ENCODE measurements at places on chromosomes 4 and X.

DNA sequence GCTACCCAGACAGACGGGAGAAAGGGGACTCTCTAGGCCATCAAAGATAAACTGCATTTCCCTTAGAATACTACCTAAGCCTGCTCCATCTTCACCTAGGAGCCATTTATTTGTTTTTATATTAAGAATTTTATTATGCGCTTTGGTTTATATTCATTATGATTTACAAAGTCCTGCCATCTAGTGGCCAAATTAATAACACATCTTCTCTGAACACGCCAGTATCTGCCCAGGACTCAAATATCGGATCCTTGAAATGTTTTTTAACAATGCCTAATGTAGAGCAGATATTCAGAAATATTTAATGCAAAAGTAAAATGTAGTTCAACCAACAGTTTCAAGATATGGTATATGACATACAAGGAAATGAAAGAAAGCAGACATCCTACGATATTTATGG is 20.8 kb upstream of the PRPS2 start:
- DNase-seq, result peak; percentile 14

GRCh38 chr4:7861440-7861881 is 78.2 kb downstream of the AFAP1 start:
- DNase-seq, result peak; percentile 65

- DNase-seq, result no peak
Measured at GRCh38 chr4:44462259-44462658, 13.7 kb upstream of the KCTD8 start.

GRCh38 chr4:87051121-87051713 is 116.4 kb downstream of the AFF1 start:
- peak; percentile 26 for DNase-seq

DNA sequence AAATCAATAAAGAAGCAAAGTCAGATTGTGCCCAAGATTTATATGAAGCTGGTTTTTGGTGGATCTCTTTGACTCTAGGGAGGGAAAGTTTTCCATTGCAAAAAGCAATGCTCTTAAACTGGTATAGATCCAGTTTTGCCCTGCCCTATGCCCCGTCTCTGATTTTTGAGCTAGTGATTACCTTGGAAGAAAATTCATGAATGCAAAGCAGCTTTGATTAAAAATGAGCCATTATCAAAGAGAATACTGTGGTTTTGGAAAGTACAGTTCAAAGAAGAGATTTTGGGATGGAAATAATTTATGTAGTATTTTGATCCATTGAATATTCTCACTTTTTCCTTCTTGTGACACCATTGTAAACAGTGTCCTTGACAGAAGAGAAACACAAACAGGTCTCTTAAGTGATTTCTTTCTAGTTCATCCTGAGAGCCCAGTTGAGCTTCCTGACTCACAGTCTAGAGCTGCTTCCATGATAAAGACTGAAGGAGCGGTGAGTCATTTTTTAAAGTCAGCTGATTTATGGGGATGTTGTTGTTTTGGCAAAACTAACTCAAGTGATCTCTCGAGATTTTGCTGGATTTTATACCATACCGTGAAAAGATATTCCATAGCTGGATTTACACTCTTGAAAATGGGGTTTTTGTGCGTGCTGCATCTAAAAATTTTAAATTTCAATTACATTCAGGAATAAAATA is 76.7 kb downstream of the AFF1 start:
- DNase-seq, result peak; percentile 96

DNA sequence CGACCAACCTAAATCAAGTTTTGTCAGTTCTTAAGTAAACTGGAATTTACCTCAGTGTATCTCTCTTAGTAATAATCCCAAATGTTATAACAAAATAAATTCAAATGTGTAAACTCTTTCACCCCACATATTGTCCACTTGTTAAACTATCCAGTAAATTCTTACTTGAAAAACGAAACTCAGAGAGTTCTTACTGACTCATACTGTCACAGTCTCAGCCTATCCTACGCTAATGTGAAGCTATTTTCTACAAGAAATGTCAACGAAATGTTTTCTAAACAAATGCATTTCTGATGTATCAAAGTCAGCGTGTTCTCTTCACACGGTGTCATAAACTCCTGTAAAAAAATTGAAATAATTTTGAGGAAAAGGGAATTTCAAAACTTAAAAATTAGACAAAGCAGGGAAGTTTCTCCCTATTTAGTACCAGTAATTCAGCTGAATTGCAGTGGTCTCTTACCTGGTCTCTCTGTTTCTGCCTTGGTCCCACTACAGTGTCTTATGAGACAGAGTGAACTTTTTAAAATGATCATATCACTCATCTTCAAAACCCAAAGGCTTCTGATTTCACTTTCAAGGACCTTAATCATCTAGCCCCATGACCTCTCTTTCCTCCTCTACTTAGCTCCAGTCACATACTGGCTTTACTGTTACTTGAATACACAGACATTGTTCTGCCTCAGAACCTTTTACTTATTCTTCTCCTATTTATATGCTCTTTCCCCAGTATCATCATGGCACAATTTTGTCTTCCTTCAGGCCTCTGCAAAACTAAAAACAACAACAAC is 63.3 kb downstream of the DCAF8L1 start:
- DNase-seq, result no peak

- no peak for DNase-seq
Measured at GRCh38 chr4:101178731-101179130, 168.6 kb downstream of the PPP3CA start.

GRCh38 chr4:184309241-184310170 is 91.8 kb upstream of the ENPP6 start:
- no peak for DNase-seq

DNA sequence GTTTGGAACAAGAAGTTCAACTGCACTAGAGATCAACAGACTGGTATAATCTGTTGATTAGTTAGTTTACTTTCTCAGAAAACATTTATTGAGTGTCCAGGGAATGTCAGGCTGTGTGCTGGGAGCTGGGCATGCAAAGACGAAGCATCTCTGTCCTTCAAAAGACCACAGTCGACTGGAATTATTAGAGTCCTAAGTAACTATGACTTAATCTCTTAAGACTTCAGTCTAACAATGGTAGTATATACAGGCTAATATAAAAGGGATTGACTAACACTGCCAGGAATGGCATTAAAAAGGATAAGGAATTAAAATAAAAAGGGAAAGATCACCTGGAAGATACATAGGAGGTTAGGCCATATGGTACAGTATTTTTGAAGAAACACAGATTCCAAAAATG is 128.7 kb downstream of the WDFY3 start:
- no peak for DNase-seq

DNA sequence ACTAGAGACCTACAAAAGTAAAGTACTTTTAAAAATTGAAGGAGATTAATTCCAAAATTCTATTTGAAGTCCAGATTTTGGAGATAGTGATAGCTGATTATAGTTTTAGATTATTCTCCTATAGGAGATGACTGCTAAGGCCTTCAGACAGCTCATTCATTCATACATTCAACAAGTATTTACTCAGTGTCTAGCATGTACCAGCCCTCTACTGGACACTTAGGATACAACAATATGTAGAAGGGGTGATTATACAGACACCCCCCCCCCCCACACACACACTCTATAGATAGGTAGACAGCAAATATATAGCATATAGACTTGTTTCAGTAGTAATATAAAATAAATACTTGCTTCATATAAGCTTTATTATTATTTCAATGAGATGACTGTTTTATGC is 60.4 kb upstream of the TAF9B start:
- DNase-seq, result peak; percentile 6

DNA sequence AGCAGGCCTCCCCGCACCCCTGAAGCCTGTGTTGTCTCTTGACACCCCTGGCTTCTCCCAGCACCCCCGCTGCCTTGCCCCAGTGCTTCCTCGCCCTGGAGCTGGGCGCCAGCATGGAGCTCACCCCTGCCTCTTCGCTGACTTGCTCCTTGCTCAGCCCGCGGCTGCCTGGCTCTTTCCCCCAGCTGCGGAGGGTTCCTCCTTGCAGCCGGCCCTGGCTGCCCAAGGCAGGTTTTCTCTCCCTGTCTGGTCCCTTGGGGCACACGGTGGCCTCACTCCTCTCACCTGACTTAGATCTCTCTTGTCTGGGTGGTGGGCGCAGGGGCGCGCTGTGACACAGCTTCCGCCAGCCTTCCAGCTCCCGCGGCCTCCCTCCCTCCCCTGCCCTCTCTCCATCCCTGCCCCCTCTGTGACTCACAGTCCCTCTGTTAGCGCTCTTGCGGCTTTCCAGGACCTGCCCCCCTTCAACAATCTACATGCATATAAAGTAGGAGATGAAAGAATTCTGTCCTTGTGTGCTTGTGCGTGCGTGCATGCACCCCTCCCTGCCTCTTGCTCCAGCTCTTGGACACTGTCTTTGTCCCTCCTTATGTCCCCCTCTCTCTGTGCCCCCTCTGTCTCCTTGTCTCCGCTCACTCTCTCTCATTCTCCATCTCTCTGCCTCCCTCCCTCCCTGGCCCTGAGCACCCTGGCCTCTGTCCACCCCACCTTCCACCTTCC is 2.2 kb downstream of the PLXNB3 start:
- peak; percentile 83 for DNase-seq

DNA sequence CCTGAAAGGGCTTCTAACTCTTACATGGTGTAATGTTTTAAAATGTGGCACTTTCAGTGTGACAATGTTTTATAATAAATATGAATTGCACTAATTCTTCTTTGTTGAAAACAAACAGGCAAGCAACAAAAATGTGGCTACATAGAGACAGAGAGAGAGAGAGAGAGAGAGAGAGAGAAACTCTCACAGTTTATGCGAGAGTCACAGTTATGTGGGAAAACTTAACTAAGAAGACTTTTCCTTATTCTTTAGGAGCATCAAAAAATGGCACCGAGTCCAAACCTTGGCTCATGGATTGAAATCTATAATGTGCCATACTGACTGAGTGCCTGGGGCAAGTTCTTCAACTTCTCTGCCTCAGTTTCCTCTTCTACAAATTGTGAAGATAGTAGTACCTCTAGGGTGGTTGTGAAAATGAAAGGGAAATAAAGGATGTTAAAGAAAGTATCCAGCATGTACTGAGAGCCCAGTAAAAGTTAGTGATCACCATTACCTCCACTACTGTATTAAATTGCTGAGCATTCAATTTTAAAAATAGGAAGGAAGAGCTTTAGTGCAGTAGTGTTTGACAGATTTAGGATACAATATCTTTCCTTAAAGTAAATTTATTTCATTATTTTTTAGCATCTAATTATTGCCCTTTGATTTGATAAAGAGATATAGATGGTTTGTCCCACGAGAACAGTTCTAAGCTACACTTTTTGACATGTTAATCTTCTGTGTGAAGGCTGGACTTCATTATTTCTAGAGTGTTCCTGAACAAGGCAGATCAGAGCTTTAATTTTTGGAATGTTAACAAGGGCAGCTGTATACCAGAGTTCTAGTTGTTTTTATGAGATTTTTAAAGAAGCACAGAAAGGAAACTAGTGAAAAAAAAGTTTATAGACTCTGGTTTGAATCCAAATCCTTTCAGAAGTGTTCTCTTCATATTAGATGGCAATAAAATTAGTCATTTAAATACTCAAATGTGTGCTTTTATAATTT is 187.5 kb upstream of the ANK2 start:
- peak; percentile 18 for DNase-seq

DNA sequence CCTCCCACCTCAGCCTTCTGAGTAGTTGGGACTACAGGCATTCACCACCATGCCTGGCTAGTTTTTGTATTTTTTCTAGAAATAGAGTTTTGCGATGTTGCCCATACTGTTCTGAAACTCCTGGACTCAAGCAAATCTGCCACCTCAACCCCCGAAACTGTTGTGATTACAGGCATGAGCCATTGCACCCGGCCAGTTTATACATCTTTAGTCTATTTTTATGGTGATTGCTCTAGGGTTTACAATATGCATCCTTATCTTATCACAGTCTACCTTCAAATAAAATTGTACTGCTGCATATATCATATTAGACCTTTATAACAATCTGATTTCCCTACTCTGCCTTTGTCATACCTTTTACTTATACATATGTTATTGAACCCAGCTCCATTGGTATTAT is 56.9 kb downstream of the SOWAHB start:
- no peak for DNase-seq

DNA sequence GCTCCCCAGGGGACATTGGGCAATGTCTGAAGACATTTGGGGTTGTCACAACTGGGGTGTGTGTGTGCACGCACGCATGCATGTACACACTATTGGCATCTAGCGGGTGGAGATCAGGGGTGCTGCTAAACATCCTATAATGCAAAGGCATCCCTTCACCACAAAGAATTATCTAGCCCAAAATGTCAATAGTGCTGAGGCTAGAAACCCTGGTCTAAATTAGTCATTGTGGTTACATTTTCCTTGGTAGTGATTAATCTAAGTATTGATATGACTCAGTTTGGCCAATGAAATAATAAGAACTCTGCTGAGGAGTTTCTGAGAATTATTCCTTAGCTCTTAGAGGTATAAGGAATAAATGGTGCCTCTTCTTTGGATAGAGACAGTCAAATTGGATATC is 200.2 kb downstream of the CLCN4 start:
- no peak for DNase-seq

DNA sequence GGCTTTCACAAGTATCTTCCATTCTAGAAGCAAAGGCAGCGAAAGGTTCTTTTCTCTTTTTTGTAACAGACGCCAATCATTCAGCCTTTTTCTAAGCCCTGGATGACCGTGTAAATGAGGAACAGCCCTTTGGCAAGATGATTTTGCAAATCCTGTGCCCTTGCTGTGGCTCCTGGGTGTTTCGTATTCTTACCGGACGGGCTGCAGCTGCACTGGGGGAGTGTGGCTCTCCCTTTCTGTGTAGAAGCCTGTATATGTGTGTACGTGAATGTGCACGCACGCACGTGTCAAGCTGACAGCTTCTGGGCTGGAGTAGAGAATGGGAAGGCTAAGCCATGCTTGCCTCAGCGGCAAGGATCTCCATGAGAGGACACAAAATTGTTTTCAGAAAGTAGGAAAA is 8.2 kb downstream of the GRPEL1 start:
- DNase-seq, result no peak

GRCh38 chr4:79652232-79652631 is 244.2 kb upstream of the GK2 start:
- DNase-seq, result peak; percentile 54

- DNase-seq, result peak; percentile 26
Measured at GRCh38 chr4:167233685-167234315, 494 bp downstream of the SPOCK3 start.

DNA sequence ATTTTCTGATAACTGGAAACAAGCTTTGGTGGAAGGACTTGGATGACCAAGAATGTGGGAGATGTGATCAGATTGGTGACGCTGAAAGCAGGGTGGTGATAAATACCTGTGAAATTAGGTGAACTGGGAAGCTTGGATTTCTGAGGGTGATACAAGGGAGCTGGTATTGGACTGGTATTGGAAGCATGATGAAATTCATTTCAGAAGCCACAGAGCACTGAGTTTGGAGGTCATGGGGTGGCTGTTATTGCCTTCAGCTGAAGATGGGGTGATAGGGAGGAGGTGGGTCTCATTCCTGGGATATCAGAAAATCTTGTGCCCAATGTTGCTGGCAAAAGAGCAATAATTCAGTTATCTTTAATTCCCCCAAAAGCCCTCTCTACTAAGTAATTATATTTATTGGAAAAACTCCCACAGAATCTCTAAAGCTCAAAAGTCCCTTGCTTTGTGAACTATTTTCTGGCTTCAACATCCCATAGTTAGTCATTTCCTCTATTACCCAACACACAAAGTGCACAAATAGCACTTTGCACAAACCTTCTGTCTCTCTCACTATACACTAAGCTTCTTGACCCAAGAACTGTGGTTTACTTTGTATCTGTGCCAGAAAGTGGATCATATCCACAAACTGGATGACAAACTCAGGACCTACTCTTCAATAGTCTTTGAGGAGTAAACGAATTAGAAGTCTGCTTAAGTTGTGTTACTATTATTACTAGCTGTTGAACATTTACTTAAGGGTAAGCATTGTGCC is 23.1 kb upstream of the CAMK2D start:
- DNase-seq, result peak; percentile 97

- DNase-seq, result no peak
Measured at GRCh38 chr4:168765726-168766125, 244.3 kb downstream of the CBR4 start.

Data from mesenchymal stem cell (in vitro differentiated cells and primary cell).